Activated T-helper 1 cell treated with anti-CD3 and anti-CD28 coated beads, Interleukin-2, amount 50 U/mL, for 16 hours (primary cell): ENCODE measurements at places on chromosomes 1 and 21.

DNA sequence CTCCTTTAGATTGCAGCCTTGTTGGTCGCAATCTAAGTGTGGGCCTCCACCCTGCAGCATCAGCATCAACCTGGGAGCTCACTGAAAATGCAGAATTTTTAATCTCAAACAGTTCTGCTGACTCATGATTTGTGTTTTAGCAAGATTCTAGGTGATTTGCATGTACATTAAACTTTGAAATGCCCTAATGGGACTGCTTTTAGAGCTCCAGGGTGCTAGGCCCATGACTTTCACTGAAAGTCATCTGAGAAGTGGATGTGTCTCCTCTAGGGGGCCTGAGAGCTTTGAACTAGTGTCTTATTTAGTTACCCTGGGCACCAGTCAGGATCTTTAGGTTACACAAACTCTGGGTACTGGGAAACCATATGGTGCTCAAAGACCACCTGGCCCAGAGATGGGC lies 9.0 kb downstream of the TRIM67 start:
- no peak for DNase-seq

DNA sequence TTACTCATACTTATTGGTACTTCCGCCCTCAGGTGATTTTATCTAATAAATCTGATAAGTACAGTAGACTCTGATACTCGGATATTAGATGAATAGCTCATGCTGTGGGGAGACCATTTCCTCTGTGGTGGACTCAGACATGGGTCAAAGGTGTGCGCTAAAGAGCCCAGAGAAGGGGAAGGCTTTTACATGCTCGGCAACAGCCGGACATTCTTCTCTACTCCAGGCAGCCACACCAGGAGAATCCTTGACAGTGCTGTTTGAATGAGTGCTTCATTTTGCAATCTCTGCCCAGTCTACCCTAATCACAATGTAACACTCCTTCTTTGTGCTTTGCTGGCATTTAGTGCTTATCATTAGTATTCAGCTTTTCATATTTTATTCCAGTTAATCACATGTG lies 322.2 kb upstream of the USP25 start:
- DNase-seq = no peak

GRCh38 chr1:40620586-40621210 lies 44.8 kb downstream of the RIMS3 start:
- no peak for DNase-seq

GRCh38 chr1:176315519-176316220 lies 108.6 kb upstream of the COP1 start:
- DNase-seq = no peak

- no peak for DNase-seq
These were observed 258.3 kb downstream of the OLFM3 start for GRCh38 chr1:101738475-101738874.

GRCh38 chr1:1122981-1123480 lies 7.1 kb upstream of the C1orf159 start:
- DNase-seq = no peak

- no peak for DNase-seq
These were observed 4.7 kb downstream of the CELF3 start for GRCh38 chr1:151711951-151712350.

DNA sequence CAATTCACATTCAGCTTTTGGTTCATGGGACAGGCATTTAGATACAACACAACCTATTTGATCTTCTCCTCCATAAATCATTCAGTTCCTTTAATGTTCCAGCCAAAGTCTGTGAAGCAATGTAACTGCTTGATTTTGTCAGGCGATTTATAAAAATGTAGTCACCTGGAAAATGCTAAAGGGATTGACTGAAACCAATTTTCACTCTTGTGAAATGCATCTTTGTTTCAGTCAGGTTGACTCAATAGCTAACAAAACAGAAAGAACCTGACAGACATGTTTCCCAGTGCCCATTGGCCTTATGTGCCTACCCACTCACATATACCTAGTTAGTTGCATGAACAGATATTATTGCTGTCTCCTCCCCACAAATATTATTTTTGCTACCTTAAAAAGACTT lies 335.7 kb downstream of the CHRM3 start:
- DNase-seq = no peak

DNA sequence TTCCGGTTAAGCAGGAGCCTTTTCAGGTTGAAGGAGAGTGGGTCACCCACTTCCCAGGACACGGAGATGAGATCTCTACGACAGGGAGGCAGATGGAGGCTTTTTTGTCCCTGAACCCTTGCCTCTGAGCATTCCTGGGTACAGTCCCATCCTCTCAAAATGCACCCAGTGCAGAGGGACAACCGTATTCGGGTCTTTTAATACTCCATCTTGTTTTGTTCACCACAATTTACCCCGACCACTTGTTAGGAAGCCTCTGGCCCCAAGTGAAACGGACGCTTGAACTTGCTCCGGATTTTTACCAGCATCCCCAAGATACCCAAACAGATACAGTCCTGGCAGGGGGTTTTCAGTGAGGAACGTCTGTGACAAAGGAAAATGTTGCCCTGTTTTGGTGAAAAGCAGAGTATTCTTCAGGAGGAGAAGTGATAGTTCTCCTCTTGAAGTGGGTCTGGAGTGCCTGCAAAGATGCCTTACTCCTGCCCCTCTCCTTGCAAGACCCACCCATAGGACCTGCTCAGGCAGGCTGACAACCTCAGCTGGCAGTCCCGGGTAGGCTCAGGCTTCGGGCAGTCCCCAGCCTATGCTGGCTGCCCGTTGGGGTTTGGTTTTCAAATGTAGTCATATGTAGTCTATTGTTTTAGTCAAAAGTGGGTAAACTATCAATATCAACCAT lies 669 bp upstream of the ARL8A start:
- no peak for DNase-seq

GRCh38 chr21:17139696-17140095 lies 373.1 kb upstream of the CXADR start:
- DNase-seq = no peak

GRCh38 chr1:203199816-203200571 lies 13.5 kb upstream of the CHI3L1 start:
- DNase-seq = no peak

DNA sequence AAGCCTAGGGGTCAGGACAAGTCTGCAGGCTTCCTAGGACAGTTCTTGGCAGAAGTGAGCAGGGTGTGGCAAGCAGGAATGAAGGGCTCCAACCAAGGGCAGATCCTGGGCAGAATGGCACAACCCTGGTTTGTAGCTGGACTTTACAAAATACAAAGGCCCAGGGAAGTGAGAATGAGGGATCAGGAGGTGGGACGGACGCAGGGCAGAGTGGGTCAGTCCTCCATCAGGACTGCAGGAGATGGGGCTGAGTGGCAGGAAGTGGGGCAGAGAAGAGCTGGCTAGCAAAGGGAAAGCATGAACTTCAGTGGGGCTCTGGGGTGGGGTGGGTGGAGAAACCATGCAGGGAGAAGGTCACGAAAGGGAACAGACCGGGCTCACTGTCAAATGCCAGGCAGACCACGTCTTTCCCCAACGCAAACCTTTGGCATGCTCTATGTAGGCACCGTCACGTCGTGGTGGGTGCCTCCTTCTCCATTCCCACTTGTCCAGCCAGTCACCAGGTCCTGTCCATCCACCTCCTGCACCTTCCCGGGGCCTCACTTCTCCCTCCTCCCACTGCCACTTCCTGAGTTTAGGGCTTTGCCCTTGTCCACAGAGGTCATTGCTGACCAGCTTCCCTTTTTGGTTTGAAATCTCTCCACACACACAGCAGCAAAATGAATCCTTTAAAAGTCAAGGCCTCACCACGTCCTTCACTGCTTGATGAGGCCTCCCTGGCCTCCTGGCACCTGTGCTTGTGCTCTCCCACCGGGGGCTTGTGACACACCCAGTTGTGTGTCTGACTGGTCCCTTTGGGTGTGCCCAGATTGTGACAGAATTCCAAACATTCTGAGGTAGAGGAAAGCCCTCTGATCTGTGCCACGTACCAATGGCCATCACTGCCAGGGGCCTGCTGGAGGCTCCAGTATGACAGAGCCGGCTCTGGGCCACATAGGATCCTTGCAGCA lies 8.7 kb upstream of the CLDN19 start:
- no peak for DNase-seq

DNA sequence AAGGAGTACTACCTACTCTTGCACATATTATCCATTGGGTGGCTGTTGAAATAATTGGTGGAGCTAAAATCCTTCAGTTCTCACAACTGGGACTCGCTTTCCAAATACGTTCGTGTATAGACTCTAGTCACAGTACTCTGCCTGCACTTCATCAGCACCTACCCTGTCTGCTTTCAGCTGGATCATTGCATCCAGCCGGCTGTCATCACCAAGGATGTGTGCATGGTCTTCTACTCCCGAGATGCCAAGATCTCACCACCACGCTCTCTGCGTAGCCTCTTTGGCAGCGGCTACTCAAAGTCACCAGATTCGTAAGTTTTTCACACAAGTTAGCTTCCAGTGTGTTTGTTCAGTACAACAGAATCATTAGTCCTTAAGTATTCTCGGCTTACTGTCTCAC lies 37.3 kb upstream of the PGD start:
- DNase-seq = no peak

DNA sequence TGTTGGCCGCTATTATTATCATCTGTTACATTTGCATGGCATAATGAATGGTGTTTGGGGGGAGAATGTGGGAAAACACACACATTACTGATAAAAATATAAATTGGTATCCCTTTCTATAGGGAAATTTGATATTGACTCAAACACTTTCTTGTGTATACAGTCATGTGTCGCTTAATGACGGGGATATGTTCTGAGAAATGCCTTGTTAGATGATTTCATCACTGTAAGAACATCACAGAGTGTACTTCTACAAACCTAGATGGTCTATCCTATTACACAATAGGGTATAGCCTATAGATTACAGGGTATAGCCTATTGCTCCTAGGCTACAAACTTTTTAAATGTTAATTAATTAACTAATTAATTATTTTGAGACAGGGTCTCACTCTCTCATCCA lies 67.2 kb upstream of the B3GALNT2 start:
- no peak for DNase-seq

DNA sequence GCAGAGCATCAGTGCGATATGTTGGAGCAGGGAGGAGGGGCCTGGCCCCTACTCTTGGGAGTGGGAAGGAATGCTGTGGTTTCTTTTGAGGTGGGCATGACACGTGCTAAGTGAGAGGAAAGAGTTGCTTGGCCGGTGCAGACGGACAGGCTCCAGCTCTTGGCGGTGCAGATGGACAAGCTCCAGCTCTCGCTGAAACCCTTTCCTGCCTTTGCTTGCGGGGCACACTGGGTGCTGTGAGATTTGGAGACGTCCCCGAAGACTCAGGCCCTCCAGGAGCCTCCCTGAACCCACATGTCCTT lies 15.9 kb downstream of the PDXK start:
- no peak for DNase-seq

GRCh38 chr1:176949033-176949662 lies 215.4 kb downstream of the ASTN1 start:
- no peak for DNase-seq

- DNase-seq = no peak
These were observed 152.2 kb downstream of the SIPA1L2 start for GRCh38 chr1:232477728-232478127.

- DNase-seq = no peak
These were observed 284.5 kb downstream of the NPHP4 start for GRCh38 chr1:5707566-5708345.

DNA sequence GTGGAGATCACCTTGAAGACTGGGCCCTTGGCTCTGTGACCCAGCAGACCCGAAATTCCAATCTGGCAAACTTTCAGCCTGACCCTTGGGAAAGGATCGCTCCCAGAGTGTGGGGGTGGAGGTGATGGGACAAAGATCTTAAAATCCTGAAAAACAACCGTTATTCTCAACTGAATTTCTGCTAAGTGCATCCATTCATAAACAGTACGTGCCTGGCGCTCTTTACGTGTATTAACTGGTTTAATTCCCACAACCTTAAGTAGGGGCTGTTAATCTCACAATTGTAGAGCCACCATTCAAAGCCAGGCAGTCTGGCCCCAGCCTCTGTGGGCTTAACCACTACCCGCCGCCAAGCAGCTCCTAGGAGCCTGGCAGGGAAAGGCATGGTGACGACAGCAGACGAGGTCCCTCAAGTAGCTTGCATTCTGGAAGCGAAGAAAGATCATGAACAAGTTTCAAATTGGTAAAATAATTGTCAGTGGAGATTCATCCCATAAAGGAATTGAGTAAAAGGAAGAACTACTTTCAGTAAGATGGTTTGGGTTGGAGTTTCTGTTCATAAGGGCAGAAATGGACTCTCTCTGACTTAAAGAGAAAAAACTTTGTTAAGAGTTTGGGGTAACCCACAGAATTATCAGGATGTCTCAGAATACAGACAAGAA lies 11.4 kb upstream of the RGS16 start:
- DNase-seq = no peak

GRCh38 chr1:93765099-93765498 lies 83.5 kb upstream of the BCAR3 start:
- DNase-seq = no peak

DNA sequence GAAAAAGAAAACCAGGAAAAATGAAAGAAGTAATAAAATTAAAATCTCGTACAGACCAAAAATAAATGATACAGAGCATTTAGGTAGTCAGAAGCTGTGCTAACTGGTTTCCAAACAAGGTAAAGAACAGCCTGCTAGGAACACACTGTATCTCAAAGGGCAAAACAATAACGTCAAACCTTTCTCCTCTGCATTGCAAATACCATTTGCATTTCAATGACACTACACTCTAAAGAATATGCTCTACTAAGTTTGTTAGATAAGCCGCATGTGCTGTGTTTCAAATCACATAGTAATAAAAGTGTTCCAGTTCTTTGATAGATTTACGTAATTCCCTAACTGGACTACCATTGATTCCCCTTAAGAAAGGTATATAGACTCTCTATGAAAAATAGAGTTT lies 648.8 kb downstream of the PLA2G4A start:
- DNase-seq = no peak

DNA sequence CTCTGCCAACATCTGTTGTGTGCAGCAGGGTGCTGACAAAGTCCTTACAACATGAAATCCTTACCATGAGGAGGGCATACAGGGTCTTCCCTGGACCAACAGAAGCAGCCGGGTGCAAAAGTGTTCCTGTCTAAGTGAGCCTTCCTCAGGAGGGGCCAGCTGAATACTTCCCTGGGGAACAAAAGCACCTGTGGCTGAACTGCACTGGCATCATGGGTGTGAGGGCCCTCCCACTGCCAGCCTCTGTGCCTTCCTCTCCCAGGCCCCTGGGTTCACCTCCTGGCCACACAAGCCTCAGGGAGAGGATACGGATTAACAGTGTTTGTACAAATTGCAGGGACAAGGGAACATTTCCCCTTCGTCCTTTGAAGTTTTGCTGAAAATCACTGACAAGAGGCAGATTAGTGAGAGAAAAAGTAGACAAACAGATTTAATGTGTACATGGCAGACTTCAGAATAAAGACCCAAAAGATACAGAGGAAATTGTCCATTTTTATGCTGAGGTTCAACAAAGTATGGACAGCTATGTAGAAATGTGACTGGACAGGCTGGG lies 91.0 kb upstream of the PPM1J start:
- no peak for DNase-seq

GRCh38 chr1:72288886-72289285 lies 6.5 kb upstream of the NEGR1 start:
- DNase-seq = no peak

GRCh38 chr1:185680453-185680852 lies 53.7 kb upstream of the HMCN1 start:
- no peak for DNase-seq

- no peak for DNase-seq
These were observed 383.4 kb downstream of the SEC16B start for GRCh38 chr1:177586429-177586828.
